ENCODE measurements at places on chromosomes 5 and 9.
A peak's percentile ranks its signal among the peaks of the same experiment; 100 is the strongest.

DNA sequence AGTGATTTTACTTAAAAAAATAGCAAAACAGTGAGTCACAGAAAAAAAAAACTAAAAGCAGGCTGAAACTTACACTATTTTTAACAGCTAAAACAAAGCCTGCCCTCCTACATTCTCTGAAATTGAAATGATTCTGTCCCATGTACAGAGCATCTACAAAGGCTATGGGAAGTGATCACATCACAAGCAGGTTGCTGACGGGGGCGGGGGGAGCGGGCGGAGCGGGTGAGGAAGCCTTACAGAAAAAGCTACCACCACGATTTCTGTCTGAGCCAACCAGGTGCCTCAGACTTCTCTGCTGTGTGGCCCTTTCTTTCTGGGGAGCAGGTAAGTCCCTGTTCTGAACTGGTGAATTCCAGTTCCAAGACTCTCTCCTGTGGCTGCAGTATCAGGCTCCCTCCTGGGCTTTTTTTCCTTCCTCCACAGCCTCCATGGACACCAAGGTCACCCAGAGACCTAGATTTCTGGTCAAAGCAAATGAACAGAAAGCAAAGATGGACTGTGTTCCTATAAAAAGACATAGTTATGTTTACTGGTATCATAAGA, 104.9 kb downstream of the ANKRD18B start:
- no peak for DNase-seq

DNA sequence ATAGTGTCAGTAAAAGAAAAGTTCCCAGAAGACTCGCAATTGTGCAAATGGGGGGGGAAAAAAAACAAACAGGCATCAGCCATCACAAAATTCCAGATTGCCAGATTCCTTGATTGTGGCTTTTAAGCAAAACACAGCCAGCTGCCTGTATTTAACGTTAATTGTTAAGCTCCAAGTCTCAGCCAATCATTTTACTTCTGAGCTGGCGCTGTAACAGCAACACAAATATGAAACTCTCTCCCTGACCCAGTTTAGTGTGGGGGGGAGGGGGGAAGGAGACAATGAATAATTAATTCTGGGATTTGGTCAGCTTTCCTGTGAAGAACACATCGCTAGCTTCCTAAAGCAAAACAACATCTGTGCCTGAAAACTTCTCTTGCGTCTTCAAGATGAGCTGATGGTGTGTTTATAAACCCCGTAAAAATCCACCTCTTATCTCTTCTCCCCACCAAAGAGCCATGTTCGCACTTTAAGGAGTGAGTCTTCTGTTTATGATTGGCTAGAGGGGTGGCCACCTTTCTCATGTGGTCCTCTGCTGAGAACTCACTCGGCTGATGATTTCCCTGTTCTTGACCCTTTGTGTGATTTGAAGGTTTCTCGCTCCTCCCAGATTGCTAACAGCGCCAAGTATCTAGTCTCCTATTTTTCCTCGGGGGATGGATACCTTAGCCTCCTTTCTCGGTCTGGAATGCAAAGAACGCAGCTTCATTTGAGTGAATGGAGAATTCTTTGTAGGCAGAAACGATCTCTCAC, 160.2 kb upstream of the DAPK1 start:
- DNase-seq = peak; percentile 91

- DNase-seq = no peak
Observed at GRCh38 chr5:88248743-88249540, 19.7 kb downstream of the TMEM161B start.

GRCh38 chr5:180720486-180720885, 19.4 kb downstream of the OR2Y1 start:
- DNase-seq = peak; percentile 2

DNA sequence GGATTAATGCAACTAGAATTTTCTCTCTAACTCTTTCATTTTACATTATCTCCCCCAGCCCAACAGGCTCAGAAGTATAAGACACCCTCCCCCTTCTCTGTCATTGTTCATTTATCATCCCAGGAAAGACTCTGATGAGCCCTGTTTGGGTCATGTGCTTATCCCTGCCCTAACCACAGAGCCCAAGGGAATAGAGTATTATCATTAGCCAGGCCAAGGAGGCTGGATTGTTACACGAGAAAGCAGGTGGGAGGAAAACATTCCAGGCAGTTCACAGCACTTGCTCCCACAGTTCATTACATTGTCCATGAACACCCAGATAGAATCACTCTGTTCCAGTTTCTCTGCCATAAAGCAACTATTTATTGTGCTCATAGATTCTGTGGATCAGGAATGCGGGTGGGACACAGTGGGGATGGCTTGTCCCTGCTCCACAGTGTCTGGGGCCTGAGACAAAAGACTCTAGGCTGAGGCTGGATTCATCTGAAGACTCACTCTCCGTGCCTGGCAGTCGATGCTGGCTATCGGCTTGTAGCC, 59.5 kb upstream of the TMEM215 start:
- DNase-seq = no peak

GRCh38 chr5:148957591-148958202, 105.2 kb downstream of the SH3TC2 start:
- DNase-seq = peak; percentile 52

- no peak for DNase-seq
Observed at GRCh38 chr5:135105105-135105484, 71.1 kb upstream of the PITX1 start.

DNA sequence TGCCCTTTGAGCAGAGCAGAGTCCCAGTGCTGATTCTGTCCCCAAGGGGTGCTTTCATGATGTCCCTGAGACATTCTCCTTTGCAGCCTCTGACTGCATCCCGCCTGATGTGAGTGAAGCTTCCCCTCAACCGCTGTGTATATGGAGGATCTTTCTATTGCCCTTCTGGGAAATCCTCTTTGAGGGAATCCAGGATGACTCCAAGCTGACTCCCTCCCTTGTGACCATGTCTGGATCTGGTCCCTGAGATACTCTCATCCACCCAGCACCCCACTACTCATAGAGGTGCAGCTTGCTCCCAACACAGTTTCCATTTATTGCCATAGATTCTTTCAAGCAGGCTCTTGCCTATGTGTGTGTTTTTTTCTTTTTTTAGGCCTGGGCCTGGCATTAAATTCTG, 216.5 kb downstream of the SEC61B start:
- no peak for DNase-seq

DNA sequence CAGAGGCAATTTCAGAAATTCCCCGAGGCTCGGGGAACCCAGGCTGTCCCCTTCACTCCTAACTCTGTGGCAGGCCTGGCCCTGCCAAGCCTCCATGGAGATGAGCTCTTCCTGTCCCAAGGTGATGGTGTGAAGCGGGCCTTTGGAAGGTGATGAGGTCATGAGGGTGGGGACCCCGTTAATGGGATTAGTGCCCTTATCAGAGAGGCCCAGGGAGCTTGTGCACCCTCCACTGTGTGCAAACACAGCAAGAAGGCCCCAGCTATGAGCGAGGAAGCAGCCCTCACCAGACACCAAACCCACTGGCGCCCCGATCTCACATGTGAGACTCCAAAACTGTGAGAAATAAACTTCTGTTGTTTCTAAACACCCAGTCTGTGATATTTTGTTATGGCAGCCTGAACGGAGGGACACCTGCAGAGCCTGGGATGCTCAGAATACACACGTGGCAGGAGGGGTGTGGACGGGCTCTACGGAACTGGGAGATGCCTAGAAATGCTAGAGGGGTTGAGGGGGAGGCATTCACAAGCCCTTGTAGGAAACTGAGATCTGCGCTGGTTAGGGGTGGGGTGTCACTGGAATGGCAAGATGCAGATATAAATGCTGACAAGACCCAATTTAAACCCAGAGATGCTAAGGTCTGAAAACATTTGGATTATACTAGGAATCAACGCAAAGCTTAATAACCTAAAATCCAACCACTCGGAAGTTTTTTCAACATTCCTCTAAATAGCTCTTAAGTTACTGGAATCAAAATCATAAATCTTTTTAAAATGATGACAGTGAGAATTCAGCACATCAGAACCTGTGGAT, 46.9 kb downstream of the ADAMTS2 start:
- DNase-seq = no peak

DNA sequence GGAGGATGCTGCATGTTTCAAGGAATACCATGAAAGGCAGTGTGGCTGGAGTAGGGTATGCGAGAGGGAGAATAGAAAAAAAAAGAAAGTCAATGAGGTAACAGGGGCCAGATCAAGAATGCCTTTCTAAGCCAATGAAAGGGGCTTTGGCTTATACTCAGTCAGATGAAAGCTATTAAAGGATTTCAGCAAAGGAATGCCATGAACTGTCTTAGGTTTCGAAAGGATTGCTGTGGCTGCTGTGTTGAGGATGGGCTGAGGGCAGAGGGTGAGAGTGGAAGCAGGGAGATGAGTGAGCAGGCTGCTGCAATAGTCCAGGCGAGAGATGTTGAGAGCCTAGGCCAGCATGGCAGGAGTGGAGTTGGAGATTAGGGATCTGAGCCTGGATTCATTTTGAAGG, 135.4 kb upstream of the CKMT2 start:
- no peak for DNase-seq

- no peak for DNase-seq
Observed at GRCh38 chr9:16152276-16153101, 599.6 kb downstream of the CCDC171 start.

GRCh38 chr9:88045686-88046085, 71.4 kb upstream of the CDK20 start:
- DNase-seq = no peak

GRCh38 chr9:138060881-138061280, 183.3 kb downstream of the CACNA1B start:
- DNase-seq = no peak

DNA sequence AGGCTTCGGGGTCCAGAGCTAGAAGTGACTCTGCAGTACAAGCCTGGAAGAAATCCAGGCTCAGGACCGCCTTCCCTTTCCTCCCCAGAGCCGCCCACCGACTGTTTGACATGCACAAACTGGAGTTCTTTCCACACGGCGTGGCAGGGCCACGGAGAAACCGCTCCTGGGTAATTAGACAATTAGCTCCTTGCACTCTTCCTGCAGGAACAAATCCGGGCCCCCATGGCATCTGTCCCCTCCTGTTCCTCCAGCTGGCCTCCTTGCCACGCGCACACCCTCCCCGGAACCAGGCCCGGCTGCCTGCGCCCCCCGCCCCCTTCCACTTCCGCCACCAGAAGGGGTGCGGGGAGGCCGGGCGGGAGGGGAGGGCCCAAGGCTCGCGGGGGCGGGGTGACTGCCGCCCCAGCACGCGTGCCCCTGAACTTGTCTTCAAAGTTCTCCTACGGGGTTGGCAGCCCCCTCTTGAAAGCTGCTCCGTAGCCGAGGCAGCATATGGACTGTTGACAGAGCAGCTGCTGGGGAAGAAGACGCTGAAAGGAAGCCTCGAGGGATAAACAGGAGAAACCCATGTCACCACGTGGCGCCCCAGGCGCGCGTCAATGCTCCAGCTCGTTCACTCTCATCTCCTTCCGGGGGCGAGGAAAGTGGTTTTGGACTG, 74.3 kb downstream of the SEC61B start:
- DNase-seq = no peak

GRCh38 chr9:130468566-130468965, 23.8 kb downstream of the ASS1 start:
- DNase-seq = no peak

DNA sequence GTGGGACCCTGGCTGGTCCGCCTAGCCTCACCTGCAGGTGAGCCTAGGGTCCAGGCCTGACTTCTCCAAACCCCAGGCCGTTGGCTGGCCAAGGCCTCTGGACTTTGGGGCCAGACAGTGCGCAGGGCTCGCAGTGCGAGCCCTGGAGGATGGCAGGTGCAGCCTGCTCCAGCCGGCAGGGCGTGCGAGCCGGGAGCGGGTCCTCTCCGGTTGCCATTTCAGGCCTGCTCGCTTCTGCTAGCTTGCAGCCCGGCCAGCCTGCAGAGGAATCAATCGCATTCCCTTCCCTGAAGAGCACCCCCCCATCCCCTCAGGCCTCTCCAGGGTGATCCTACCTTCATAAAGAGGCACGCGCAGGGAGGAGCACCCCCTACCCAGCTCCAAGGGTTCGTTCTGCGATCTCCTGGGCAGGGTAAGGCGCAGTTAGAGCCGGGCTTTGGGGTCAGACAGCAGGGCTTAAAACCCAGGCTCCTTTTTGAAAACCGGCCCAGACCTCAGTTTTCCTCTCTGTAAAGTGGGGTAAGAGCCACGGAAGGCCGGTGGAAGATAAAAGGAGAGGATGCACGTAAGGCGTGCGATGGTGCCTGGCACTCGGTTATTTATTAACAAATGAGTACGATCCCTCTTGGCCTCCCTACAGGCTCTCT, 6.2 kb downstream of the BARHL1 start:
- DNase-seq = peak; percentile 68

GRCh38 chr9:131530546-131530919, 530 bp downstream of the UCK1 start:
- peak; percentile 57 for DNase-seq

DNA sequence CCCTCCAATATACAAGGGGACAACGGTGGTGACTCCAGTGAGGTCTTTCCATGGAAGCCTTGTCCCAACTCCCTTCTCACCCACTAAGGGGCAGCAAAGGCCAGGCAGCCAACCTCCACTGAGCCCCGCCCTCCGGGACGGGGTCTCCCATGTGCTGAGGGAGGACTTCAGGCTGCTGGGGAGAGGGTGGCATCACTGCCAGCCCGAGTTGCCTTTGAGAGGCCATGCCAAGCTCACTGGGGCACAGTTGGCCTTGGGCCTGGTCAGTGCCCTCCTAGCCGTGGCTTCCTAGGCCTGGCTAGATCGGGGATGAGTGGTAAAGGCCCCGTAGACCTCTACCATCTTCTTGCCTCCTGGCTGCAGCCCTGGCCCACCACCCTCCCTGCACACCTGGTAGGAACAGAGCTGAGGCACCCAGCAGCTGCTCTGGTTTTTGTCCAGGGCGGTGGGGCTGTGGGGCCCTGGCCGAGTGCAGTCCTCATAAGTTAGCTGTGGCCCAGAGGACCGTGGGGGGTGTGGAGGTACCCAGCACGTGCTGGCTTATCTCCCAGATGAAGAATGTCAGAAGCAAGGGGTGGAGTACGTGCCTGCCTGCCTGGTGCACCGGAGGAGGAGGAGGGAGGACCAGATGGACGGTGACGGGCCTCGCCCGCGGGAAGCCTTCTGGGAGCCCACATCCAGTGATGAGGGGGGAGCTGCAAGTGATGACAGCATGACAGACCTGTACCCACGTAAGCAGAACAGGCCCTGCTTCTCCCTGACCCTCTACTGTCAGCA, 3.2 kb downstream of the SURF2 start:
- DNase-seq = peak; percentile 64

DNA sequence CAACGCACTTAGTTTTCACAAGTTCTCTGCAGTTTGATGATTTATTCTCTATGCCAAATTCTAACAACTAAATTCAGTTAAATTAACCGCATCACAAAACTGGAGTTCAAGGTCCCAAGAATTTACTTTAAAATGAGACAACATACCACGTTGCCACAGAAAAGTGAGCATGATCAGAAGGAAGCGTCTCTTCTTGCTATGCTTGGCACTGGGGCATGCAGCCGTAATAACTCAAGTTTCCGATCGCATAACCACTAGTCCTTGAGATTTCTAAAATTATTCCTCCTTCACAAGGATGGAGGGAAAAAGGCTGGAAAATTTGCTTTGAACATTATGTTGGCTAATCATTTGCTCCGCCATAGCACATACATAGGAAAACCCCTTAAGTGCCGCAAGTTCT, 13.9 kb downstream of the NFIB start:
- no peak for DNase-seq

- DNase-seq = peak; percentile 29
Observed at GRCh38 chr5:138536665-138537315, 6.2 kb downstream of the ETF1 start.
